ENCODE measurements at places on chromosomes 2 and 18.

DNA sequence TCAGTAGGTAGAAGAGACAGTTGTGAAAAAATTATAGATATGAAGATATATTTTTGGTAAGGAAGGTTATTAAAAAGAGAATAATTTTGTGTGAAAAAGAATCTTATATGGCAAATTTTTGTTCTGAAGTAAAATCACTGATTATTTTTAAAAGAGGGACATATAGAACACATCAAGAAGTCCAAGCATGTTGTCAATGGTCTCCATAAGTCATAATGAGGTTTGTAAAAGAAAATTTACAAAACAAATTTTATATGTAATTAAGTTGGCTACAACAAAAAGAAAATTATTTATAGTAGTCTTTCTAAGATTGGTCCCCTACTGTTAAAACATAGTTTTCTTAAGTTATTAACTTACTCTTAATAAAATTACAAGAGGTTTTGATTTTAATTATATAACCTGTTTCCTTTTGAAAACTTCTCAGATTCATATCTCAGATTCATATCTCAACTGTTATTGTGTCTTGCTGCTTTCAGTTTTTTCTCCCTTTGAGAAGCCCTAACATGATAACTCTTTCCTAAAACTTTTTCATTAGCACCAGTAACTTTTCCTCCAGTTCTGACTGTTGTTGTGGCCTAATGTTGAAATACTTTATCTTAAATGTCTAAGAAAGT, 81.2 kb downstream of the SH3YL1 start:
- ATAC-seq = no peak

GRCh38 chr2:12688091-12688490, 28.6 kb upstream of the TRIB2 start:
- no peak for ATAC-seq

DNA sequence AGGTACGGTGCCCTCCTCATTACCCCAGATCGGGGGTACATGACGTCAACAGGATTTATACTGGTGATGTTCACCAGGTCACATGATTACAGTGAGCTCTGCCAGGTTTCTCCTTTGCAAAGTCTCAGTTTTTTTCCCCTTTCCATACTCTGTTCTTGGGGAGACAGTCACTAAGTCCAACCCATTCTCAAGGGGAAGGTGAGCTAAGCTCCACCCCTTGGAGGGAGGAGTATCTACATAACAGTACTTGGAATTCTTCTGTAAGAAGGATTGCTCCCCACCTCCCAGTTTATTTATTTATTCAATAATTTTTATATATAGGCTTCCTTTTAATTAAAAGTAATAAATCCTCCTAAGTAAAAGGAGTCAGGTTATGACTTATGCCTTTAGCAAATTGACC, 34.1 kb upstream of the SOS1 start:
- no peak for ATAC-seq

DNA sequence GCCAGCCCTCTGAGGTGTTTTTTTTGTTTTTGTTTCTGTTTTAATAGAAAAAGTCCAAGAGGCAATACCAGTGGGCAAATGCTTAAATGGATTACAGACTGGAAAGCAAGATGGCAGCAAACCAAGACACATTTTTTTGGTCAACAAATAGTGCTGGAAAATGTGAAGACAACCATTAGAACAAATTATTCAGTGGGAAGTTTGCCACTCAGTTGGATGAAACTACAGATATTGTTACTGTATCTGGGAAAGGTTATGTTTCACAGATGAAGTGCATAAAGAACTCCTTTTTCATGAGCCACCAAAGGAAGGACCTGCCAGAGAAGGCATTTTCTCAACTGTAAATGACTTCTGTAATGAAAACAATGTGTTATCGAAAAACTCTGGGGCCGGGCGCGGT, 93.0 kb upstream of the ODC1 start:
- no peak for ATAC-seq

DNA sequence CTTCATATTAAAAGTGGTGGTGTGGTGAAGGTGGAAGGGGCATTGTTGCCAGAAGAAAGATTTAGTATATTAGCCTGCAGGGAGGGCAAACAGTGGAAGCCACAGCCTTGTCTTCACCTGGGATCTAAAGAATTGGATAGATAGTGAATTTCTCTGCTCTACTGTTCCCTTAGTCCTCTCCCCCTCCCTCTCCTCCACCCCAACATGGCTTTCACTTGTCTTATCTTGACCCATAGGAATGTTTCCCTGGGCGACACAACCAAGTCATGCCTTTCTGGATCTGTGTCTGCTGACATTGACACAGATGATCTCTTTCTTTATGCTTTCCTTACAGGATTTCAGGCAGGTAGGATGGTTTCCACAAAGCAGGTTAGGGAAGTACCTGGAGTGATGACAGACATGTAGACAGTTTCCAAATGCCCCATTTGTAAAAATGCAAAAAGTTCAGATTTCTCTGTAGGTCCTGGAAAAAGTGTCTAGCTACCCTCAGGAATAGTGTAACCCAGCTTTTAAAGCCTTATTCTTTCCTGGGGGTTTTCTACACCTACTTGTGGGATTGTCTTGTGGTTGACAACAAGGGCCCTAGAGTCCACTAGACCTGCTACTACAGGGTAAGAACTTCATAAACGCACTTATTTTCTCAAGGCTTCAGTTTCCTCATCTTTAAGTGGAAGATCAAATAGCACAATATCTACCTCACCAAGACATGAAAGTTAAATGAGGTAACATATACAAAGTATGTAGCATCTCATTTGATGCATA, 184.2 kb upstream of the SP5 start:
- ATAC-seq = no peak
